ENCODE measurements at places on chromosomes 7 and 10.

- DNase-seq: no peak
These were observed 58.1 kb downstream of the KIF20B start for GRCh38 chr10:89759531-89759930.

GRCh38 chr10:131451407-131452015 lies 140.0 kb upstream of the TCERG1L start:
- DNase-seq: no peak

DNA sequence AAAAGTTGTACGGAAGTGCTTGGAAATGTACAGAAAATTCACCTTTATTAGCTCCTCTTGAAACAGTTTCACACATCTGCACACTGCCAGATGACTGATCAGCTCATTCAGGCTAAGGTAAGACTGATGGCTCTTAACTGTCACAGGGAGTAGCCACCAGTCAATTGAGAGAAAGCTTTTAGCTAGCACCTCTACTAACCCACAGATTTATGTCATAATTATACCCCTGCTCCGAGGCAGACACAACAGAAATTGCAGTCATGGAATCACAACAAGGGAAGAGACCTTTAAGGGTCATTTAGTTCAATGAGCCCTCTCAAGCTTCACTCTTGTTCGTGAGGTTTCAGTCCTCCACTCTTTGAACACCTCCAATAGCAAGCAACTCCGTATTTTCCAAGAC lies 235.4 kb downstream of the TRIL start:
- DNase-seq: no peak

GRCh38 chr10:77305650-77306632 lies 331.7 kb downstream of the KCNMA1 start:
- DNase-seq: no peak
